ENCODE measurements at places on chromosomes 6 and 20.
A peak's percentile ranks its signal among the peaks of the same experiment; 100 is the strongest.

GRCh38 chr6:116254297-116255056 lies 602 bp upstream of the TSPYL4 start:
- no peak for DNase-seq

DNA sequence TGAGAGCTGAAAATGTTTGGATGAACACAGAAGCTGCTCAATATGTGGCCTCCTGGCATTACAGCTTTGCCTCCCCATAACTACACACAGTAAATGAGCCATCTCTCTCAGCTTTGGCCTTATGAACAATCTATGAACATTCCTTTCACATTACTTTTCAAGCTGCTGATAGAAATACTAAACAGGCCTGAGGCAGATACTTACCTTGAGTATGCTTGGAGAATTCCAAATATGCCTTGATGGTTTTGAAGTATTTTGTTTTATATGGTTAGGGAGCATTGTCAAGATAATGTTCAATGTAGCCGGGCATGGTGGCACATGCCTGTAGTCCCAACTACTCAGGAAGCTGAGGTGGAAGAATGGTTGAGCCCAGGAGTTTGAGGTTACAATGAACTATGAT lies 104.5 kb downstream of the CD24 start:
- DNase-seq = no peak

DNA sequence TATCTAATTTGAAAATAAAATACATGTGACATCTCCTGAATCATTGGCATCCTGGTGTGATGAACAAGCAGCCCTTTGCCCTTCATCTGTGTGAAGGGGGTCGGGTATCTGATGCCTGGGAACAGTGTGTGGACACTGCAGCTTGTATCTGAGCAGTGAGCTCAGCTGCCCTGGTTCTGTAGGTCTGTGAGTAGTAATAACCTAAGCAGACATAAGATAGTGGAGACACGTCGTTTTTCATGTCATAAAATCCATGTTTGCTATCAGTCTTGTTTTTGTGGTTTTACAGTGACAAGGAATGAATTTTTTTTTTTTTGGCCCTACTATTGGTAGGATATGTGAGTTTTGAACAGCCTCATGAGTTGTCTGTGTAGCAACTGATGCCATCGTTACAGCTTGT lies 133.0 kb downstream of the JARID2 start:
- DNase-seq = no peak

DNA sequence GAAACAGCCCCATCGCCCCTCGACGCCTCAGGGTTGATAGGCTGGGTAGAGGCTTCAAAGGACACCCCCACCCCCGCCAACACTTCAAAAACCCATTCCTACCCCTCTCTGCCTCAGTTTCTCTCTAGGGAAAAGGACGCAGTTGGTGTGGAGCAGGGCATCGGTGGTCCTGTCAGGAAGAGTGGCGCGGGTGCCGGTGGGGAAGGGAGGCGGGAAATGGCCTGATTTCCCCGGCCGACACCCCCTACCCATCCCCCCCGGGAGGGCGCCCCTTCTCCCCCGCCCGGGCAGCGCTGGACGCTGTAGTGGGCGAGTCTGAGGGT lies 367 bp downstream of the NRSN2 start:
- DNase-seq = no peak

GRCh38 chr6:44201200-44201599 lies 15.5 kb upstream of the MYMX start:
- DNase-seq = no peak

DNA sequence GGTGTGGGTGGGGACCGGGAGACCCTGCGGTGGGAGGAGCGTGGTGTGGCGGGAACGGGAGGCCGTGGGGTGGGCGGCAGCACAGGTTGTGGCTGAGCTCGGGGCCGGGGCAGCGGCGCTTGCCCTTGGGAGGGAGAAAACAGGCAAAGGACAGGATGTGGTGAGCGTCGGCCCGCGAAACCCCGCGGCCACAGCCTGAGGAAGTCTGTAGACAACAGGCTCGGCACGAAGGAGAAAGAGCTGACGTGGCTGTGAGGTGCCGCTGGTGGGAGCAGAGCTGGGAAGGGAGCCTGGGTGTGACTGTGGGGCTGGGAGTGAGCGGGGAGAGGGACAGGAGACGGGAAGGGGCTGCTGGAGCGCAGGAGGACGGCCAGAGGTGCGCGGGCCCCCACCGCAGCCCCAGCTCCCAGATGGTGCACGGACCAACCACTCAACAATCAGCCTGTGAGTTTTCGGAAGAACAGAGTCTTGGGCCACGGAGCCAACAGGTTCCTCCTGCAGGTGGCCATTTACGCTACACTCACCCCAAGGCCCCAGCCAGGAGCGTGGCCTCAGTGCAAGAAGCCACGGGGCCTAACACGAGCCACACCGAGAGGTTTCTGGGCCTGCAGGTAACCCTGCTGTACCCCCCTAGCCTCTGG lies 202.8 kb downstream of the DLL1 start:
- no peak for DNase-seq

DNA sequence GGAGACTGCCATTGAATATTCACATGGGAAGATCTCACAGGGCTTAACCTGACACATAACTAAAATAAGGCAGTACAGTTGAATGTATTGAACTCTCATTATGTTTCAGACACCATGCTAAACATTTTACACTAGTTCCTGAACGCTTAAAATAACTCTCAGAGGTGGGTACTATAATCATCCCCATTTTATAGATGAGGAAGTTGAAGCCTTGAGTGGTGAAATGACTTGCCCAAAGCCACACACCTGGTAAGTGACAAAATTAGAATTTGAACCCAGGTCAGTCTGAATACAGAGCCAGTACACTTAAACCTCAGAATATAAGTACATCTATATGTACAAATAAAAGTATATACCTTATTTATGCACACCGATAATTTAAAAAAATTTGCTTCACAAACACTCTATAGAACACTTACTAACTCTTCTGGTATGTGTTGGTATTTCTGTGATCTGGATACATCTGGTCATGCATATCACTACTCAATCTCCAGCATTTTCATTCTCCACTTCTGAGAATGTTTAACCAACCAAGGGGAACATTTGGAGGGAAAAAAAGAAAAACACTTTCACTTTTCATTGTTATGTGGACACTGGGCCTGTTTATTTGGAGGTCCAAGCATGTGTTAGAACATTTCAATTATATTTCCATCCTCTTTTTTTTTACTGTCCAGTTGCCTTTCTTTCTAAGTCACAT lies 4.6 kb upstream of the BICRAL start:
- DNase-seq = no peak

DNA sequence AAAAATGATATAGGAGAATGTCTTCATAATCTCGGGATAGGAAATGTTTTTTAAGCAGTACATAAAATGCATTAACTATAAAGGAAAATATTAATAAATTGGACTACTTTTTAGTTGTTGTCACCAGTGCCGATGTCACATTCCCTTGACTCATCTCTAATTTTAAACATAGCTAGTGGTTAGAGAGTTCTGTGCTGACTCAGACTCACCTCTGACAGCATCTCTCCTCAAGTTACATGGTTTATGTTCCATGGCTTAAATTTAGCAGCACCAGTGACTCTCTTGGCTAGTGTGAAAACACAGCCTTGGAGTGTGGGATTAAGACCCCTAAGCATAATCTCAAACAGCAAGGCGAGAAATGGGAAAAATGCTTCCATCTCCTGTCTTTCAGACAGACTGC lies 311.8 kb upstream of the MMS22L start:
- DNase-seq = no peak

DNA sequence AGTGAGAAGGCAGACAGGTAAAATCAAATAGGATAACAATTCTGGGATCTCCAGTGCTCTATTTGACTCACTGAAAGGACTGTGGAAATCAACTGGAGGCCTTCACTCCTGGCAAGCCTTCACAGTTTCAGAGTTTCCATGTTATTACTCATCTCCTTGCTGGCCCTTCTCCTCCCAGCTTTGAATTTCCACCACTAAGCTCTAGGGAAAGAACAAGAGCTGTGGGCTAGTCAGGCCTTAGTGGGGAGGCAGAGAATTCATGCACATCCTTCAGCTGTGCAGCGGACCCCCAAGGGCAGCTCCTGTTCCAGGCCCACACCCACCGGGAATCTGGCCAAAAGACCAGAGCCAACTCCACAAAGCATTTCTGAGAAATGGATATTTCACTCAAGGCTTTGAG lies 26.0 kb downstream of the MYLIP start:
- DNase-seq = no peak

- no peak for DNase-seq
These were observed 87.6 kb upstream of the E2F3 start for GRCh38 chr6:20313960-20314530.

DNA sequence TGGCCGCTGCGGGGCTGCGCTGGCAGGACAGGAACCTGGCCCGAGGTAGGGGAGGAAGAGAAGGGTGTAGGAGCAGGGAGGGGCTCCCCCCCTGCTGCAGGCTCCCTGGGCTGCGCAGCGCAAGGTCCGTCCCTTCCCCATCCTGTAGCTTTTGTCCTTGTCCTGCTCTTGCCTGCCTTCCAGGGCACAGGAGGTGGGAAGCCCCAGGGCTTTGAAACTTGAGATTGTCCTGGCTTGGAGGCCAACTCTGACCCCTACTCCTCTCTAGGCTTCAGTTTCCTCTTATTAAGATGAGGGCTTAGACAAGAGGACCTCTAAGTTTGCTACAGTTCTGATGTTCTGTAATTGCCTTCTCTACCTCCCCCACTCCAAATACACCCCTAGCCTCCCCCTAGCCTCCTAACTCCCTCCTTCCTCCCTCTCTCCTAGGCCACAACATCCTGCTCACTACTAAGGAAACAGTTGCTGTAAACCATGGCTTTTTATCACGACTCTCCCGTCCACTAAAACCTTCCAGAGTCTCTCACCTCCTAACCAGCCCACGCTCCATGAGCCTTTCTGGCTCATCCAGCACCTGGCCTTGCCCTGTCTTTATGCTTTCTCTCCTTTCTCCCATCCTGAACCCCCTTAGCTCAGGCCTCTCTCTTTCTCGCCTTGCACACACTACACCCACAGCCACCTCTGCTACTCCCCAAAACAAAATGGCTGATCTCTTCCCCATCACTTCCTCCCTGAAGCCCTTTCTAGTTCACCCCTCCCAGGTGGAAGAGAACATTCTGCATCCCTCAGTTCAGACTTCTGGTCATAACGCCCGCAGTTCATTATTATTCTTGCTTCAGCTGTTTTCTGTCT lies 10.2 kb downstream of the UNC5CL start:
- no peak for DNase-seq

GRCh38 chr20:41650231-41650948 lies 32.2 kb upstream of the CHD6 start:
- DNase-seq = no peak

- no peak for DNase-seq
These were observed 259.5 kb upstream of the JARID2 start for GRCh38 chr6:14986370-14986769.

- DNase-seq = no peak
These were observed 141.9 kb downstream of the PDE7B start for GRCh38 chr6:135993361-135993760.

DNA sequence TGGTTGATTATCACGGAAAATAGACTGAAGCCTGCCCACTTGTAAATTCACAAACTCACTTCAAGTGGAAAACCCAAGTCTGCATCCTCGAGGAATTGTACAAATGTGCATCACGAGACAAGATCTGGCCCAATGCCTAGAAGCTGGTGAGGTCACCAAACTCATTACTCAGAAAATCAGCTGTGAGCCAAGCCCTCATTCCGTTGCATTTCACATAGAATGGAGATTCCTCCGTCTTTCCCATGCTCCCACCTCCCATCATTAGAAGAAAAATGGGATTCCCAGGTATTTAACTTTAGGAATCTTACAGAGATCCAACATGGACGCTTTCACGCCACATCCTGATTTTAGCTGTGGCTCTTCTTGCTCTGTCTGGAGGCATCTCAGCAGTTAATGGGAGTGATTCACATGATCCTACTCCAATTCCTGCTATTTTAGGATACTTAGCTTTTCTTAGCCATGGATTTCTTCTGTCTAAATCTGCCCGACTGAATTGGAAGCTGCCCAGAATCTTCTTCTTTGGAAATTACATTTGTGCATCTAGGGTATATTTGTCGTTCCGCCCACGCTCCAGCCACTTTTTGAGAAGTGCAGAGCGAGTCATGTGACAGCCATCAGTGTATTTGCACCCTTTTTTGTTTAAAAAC lies 68.7 kb upstream of the STMND1 start:
- DNase-seq = no peak

GRCh38 chr6:94367316-94367715 lies 948.0 kb upstream of the EPHA7 start:
- no peak for DNase-seq

DNA sequence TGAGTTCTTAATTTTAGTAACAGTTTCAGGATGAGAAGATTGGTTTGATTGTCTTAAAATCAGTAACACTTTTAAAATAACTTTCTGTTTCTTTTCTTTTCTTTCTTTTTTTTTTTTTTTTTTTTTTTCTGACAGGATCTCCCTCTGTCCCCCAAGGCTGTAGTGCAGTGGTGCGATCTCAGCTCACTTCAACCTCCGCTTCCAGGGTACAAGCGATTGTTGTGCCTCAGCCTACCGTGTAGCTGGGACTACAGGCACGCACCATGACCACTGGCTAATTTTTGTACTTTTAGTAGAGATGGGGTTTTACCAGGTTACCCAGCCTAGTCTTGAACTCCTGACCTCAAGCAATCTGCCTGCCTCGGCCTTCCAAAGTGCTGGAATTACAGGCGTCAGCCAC lies 33.7 kb upstream of the KCNQ5 start:
- DNase-seq = no peak

DNA sequence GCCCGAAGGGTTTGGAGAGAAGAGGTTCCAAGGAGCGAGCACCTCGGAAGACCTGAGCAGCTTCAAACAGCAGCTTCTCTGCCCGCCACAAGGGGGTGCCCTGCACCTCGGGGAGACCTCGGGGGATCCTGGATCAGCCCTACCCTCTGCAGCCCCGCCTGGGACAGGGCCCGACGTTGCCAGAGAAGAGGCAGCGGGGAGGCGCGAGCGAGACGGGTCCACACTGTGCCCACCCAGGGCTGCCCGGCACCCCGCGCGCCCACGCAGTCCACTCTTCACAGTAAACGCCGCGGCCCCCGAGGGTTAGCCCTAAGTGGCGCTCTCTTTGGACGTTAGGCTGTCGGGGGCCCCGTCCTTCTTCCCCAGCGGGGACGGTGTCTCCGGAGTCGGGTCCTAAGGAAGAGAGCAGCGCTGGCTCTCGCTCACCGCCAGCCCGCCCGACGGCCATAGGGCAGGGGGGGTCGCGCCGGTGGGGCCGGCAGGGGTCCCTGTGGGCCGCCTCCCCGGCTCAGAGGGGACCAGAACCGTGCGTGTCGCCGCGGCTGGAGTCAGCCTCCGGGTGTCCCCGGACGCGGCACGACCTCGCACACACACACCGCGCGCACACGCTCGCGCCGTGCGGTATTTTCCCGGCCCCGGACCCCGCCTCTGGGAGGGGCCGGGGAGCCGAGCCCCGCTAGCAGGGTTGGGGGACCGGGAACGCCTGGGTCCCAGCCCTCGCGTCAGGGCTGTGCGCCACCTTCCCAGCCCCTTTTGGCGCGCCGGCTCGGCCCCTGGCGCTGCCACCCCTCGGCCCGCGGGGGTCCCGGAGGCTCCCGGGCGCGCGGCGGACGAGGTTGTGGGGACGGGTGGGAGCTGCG lies 929 bp downstream of the CDH22 start:
- DNase-seq = peak; percentile 46

- DNase-seq = no peak
These were observed 14.6 kb downstream of the GATA5 start for GRCh38 chr20:62461157-62461556.
